ENCODE measurements at places on chromosomes 4 and X.

DNA sequence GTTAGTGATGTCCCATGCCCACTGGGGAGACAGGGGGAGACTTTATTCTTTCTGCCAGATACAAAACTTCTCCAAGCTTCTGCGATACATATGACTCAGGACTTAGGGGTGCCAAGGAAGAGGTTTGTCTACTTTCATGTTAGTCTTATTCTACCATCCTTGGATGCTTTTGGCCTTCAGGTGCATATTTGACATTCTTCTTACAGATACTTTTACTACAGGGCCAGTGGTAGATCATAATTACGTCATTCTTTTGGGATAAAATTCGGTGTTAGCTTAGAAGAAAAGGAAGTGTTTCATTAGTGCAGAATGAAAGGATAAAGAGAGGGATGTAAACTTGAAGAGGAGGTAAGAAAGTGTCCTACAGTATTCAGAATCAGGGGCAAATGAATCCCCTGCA, 245.2 kb downstream of the THOC2 start:
- no peak for DNase-seq

DNA sequence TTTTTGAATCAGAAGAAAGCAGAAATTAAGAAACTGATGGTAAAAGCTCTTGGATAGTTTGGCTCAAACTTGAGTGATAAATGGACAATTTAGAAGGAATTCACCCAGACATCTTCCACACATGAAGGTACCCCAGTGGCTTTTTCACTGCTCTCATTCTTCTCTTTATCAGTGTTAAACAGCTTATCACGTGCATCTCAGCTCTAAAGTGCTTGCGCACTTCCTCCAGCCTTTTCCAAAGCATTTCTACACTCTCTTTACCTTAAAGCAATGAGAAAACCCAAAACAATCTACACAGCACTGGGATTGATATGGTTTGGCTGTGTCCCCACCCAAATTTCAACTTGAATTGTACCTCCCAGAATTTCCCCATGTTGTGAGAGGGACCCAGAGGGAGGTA, 509.1 kb upstream of the FAT1 start:
- DNase-seq: no peak

DNA sequence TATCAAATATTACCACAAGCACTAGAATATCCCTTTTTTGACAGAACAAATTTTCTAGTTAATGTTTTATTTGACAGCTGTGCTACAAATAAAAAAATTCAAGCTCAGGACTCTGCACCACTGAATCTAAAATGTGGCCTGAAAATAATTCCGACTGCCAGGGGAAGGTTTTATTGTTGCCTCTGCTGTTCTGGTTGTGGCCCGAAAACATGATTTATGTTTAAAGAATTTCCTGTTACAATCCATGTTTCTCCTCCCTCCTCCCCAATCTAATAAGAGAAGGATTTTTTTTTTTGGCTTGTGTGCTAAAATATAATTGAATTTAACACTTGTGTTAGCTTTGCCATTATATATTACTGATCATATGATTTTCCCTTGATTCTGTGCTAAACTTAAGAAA, 227.8 kb downstream of the DCLK2 start:
- no peak for DNase-seq

DNA sequence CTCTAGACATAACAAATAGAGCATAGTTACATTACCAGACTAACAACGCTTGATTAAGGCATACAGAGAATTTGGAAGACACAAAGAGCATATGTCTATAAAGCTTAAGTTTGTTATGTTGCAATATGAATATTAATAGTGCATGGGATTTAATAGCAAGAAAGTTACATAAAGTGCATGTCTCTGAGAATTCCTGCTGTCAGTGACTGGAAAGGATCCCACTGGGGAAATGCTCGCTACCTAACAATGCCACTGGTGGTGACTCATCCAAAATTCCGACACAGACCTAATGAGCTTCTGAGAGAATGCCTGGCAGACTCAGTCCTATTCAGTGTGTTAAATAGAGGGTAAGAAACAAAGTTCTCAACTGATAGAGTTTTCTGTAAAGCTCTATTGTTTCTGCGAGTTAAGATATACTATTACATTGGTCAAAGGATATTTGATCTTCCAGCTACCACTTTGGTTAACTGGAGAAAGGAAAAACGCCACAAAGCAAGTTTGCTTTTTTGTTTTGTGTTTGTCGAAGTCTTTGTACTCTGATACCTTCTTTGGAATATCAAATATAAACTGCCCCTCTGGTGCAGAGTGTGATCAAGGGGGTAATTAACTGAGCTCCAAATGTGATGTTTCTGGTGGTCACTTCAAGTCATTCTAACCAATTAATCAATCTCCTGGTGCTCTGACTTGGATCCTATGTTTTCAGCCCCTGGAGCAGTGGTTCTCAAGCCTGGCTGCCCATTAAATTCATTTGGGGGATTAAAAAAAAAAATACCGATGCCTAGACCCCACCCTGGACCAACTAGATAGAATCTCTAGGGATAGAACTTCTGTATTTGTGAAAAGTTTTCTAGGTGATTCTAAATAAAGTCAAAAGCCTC, 107.9 kb downstream of the PALLD start:
- no peak for DNase-seq

GRCh38 chr4:42654631-42655268, 2.2 kb downstream of the ATP8A1 start:
- DNase-seq: no peak

GRCh38 chr4:76087007-76087769, 12.7 kb downstream of the ART3 start:
- DNase-seq: no peak

DNA sequence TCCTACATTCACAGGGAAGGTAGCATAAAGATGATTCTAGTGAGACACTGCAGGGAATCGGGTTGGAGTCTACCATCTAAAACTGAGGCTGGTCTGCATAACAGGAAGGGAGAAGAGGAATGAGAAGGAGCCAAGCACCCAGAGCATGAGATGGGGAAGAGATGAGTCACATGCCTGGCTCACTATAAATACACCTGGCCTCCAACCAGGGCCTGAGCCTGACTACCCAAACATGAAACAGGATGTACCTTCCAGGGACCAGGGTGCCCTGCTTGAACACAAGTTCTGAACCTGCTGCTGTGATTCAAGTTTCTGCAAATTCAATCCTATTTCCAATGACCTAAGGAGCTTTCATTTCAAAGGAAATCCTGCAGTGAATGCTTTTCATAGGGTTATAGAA, 24.9 kb downstream of the CD99L2 start:
- DNase-seq: no peak

DNA sequence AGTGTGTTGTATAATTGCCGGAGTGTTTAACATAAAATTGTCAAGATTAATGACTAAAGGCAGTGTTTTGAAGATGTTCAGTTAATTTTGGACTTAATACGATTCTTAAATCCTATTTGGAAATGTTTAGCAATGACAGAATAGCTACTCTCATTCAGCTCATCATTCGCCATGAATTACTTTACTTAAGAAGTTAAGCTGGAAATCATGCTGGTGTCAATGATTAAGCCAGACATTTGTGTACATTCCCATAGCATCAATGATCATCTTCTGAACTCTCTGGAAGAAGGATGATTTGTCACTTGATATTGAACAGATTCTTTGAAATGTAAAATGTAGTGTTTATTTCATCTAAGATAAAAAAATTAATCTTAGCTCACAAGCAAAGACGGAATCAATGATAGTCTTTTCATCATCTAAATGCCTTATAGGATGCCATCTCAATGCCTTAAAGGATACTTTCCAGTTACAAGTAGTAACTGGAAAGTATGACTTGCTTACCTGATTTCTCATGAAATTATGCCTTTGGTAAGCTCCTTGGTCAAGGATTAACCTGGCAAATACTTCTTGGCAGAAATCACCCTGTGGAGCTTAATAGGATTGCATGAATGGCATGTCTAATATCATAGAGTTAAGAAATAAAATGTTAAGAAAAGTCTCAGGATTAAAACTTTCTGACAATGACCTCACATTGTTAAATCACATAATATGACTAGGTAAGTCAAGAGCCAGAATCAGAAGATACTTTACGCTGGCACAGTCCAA, 515.5 kb upstream of the AGA start:
- no peak for DNase-seq

DNA sequence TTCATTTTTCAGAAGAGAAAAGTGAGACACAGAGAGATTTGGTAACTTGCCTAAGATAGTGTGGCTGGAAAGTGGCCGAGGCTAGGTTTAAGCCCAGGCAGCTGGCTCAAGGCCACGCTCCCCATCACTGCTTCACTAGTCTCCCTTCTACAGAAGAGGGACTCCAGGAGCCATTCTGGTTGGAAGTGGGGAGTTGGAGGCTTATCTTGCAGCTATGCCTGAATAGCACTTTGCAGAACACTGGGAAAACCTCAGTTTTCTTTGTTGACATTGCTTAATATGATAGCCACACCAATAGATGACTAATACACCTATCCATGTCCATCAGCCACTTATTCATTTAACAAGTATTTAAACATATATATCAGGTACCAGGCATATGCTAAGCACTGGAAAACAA, 18.5 kb downstream of the LRRC66 start:
- DNase-seq: no peak

GRCh38 chr4:56217343-56217890, 169.9 kb downstream of the AASDH start:
- no peak for DNase-seq

GRCh38 chr4:57159866-57160265, 49.7 kb upstream of the IGFBP7 start:
- no peak for DNase-seq

DNA sequence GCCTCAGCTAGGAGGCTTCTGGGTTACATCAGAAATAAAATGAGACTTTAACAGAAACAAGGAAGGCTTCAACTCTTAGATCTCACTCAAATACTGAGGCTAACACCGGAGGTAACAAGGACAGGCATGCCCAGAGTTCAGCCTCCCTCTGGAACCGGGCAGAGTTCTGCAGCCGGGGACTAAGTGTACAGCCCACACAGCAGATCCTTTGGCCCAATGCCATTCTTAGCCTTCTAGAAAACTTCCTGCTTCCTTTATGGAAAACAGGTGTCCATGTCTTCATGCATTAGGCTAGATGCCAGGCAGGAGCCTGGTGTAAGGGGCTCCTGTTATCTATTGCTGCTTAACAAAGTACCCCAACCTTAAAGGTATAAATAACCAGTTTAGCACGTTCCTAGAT, 369.7 kb downstream of the BCOR start:
- DNase-seq: no peak

DNA sequence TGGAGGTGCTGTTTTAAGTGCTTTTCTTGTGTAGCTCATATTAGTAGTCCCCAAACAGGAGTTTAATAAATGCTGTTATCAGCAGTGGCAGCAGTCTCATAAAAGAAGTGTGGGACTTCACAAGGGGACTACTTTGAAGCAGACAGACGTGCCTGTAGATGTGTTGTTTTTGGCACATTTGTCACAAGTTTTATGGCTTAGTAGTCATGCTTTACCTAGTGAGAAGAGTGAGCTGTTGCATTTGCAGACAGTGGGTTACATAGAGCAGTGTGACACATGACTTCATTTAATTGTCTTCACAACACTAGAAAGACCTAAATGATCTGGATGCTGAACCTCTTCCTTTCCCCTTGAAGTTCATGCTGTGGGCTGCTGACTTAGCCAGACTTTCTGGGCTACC, 149.5 kb upstream of the MBNL3 start:
- no peak for DNase-seq

GRCh38 chr4:128608006-128608405, 201.5 kb upstream of the JADE1 start:
- DNase-seq: no peak

DNA sequence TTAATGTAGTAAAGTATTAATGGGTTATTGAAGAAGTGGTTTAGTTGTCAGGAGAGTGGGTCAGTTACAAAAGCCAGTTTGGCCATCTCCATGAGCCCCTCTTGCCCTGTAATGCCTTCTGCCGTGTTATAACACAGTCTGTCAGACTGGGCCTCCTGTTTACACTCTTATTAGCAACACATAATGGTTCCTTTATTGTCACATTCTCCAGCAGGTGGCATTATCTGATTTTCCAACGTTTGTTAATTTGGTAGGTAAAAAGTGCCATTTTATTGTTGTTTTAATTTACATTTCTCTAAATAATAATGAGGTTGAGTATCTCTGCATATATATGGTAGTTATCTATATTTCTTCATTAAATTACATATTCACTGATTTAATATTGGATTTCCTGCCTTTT, 560.8 kb downstream of the FGF13 start:
- DNase-seq: no peak
